Right cardiac atrium (tissue), 5 donors: ENCODE measurements at places on chromosomes 11 and 22. TPM values are rescaled to one million over a fixed set of nuclear protein-coding genes. Genes with fewer than 3 reads are reported as not detected.

GRCh38 chr22:23088199-23088604, 17.9 kb downstream of the GNAZ start:
- DNase-seq: no peak

DNA sequence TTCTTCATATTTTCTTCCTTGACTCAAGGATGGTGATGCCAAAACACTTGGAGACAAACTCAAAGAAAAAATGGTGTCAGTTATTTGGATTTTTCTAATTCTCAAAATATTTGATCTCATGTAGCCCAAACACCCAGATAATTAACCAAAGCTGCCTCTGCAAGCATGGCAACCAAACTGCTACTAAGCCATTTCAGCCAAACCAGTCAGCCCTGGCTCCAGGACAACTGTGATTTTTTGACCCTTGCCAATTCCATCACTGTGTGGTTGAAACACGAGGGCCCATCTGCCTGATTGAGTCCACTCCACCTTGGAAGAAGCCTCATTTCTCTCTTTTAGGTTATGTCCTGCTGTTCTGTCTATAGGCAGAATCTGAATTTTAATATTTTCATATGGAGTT, 277.4 kb downstream of the BLID start:
- DNase-seq: no peak

DNA sequence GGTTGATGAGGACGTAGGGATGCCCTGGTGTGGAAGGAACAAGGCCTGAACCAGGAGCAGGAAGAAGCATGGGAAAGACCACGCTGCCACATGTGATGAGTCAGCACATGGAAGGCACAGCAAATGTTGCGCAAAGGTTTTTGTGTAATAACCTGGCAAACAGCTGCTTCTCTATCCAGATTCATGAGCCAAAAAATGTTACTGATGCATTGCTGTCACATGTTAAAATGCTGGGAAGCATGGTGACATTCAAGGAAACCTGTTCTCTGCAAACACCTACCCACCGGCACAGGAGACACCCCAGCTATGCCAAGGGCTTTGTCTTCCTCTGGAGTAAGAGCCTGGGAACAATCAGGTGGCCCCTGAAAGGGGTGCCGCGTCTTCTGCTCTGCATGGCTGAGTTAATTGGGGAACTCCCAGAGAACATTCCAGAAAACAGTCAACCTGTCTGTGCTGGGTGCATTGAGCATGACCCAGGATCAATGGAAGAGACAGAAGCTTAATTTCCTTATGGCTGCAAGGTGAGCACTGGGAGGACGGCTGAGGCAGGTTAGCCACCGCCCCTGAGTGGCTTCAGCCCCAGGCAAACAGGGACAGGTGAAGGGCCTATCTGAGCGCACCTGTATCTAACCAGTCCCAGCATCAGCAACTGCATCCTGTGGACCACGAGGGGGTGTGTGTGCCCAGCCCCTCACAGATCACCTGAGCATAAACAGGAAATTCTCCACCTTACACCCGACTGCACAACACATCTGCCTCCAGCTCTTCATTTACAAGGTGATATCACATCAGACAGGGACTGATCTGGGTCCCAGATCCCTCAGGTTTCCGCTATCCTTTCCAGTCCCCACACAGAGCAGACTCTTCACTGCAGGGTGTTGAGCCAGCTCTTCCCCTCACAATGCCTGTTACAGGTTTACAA, 108.4 kb downstream of the GGTLC2 start:
- no peak for DNase-seq

Gene FAM111B
- 0.91 TPM for total RNA-seq

Gene TRIM51
- not detected for total RNA-seq

DNA sequence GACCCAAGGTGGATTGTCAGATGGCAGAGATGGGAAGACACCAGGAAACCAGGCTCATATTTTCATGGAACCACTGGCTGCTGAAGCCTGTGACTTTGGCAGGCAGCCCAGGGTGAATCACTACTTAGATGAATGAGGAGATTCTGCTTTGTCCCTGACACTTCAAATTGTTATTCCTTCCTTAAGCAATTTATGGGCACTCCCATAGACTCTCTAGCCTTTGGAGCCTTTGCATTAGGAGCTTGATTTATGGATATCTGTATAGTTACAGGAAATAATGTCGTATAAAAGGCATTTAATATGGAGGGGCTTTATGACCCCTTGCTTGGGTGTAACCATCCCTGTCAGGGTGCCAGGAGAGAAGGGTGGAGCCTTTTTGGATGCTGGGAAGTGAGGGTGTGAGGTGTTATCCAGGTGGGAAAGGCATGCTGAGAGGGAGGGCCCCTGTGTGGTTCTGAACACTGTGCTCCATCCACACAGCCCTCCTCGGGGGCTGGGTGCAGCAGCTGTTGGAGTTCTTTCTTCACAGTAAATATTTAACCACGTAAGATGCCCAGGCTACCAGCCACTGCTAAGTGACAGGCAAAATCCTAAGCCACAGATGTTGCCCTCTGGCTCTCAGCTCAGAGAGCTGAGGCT, 35.3 kb downstream of the IL18 start:
- peak; percentile 56 for DNase-seq

Gene BIK
- total RNA-seq: 0.31 TPM

GRCh38 chr11:56887940-56888339, 100.8 kb upstream of the OR5AK2 start:
- DNase-seq: no peak

GRCh38 chr11:110409174-110409573, 20.6 kb upstream of the FDX1 start:
- DNase-seq: no peak
